ENCODE measurements at places on chromosomes 7 and 10. TPM values are rescaled to one million over a fixed set of nuclear protein-coding genes. Genes with fewer than 3 reads are reported as not detected.

CCSER2 gene
- polyA plus RNA-seq: 35.9 TPM

FEZF1 gene
- polyA plus RNA-seq: not detected

TMEM236 gene
- polyA plus RNA-seq: 0.38 TPM

GSTO2 gene
- polyA plus RNA-seq: 2.9 TPM

FKBP6 gene
- 0.20 TPM for polyA plus RNA-seq

PRSS2 gene
- polyA plus RNA-seq: not detected

FGFBP3 gene
- polyA plus RNA-seq: 2.2 TPM

- no peaks in the 10 kb centered on the region for H3K36me3 ChIP-seq
- H3K27me3 ChIP-seq: no peaks in the 10 kb centered on the region
- no peaks in the 10 kb centered on the region for H3K4me1 ChIP-seq
- no peak for DNase-seq
- no peak overlapping the region for H3K4me3 ChIP-seq
These were observed 183.0 kb upstream of the PRSS1 start for GRCh38 chr7:142566271-142566670.

GRCh38 chr10:101867931-101868330 lies 24.3 kb upstream of the KCNIP2 start:
- no peak overlapping the region for H3K27ac ChIP-seq
- no peak overlapping the region for H3K4me3 ChIP-seq
- no peaks in the 10 kb centered on the region for H3K27me3 ChIP-seq
- DNase-seq: peak; percentile 34
- no peaks in the 10 kb centered on the region for H3K36me3 ChIP-seq

GRCh38 chr7:73740771-73741170 lies 2.2 kb upstream of the ABHD11 start:
- H3K36me3 ChIP-seq: peaks cover 15% of the 10 kb centered on the region
- H3K4me1 ChIP-seq: peaks cover 34% of the 10 kb centered on the region
- H3K4me3 ChIP-seq: no peak overlapping the region
- no peak overlapping the region for H3K27ac ChIP-seq

DNA sequence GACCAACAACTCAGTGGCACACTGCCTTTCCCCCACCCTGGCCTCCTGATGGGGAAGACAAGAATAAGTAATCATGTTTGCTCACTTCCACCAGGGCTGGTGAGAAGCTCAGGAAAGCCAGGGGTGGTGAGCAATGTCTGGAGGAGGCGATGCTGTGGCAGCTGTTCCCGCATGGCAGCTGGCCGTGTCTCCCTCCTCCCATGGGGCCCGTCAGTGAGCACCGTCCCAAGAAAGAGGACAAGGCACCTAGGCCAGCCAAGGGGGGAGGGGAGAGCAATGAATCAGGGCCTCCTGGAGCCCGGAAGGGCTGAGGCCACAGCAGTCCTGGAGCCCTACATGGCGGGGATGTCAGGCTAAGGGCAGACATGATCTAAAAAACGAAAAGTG lies 69.2 kb upstream of the INSIG1 start:
- H3K4me1 ChIP-seq: peaks cover 64% of the 10 kb centered on the region
- peak overlapping the region; percentile 94 for H3K27ac ChIP-seq
- H3K27me3 ChIP-seq: peaks cover 4% of the 10 kb centered on the region
- no peak for DNase-seq
- H3K36me3 ChIP-seq: no peaks in the 10 kb centered on the region

DNA sequence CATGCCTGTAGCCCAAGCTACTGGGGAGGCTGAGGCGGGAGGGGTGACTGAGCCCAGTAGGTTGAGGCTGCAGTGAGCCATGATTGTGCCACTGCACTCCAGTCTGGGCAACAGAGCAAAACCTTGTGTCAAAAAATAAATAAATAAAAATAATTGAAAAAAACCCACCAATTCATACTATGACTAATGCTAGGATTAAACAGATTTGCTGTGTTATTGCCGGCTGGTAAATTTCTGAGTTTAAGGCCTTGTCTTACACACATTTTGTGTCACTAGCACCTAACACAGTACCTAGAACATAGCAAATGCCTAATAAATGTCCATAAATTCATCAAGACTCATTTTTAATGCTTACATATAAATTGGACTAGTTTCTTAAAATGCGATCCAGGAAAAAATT lies 8.7 kb downstream of the ESYT2 start:
- no peaks in the 10 kb centered on the region for H3K36me3 ChIP-seq
- H3K27me3 ChIP-seq: no peaks in the 10 kb centered on the region
- H3K4me1 ChIP-seq: peaks cover 32% of the 10 kb centered on the region
- no peak for DNase-seq

GRCh38 chr10:125462845-125463244 lies 220.1 kb downstream of the TEX36 start:
- no peak for DNase-seq
- H3K4me3 ChIP-seq: no peak overlapping the region
- H3K4me1 ChIP-seq: no peaks in the 10 kb centered on the region
- H3K27me3 ChIP-seq: peaks cover 2% of the 10 kb centered on the region
- H3K36me3 ChIP-seq: no peaks in the 10 kb centered on the region

GRCh38 chr7:16661924-16662323 lies 15.9 kb downstream of the BZW2 start:
- peaks cover 6% of the 10 kb centered on the region for H3K4me1 ChIP-seq
- peak; percentile 61 for DNase-seq
- peaks cover 6% of the 10 kb centered on the region for H3K36me3 ChIP-seq
- H3K4me3 ChIP-seq: no peak overlapping the region

DNA sequence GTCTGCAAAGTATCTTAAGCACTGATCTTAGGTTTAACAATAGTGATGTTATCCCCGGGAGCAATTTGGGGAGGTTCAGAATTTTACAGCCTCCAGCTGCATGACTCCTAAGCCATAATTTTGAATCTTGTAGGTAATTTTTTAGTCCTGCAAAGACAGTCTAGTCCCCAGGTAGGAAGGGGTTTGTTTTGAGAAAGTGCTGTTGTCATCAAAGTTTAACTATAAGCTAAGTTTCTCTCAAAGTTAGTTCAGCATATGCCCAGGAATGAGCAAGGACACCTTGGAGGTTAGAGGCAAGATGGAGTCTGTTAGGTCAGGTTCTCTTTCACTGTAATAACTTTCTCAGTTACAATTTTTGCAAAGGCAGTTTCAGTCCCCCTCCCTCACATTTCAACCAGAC lies 79.0 kb upstream of the LRGUK start:
- H3K36me3 ChIP-seq: no peaks in the 10 kb centered on the region
- no peak overlapping the region for H3K4me3 ChIP-seq
- DNase-seq: no peak
- H3K4me1 ChIP-seq: no peaks in the 10 kb centered on the region

- no peak for DNase-seq
- H3K4me1 ChIP-seq: peaks cover 2% of the 10 kb centered on the region
- no peaks in the 10 kb centered on the region for H3K27me3 ChIP-seq
- H3K36me3 ChIP-seq: no peaks in the 10 kb centered on the region
- H3K4me3 ChIP-seq: no peak overlapping the region
- no peak overlapping the region for H3K27ac ChIP-seq
These were observed 354.8 kb downstream of the CXCL12 start for GRCh38 chr10:44030132-44030531.

- H3K27me3 ChIP-seq: no peaks in the 10 kb centered on the region
- H3K4me3 ChIP-seq: no peak overlapping the region
- H3K27ac ChIP-seq: no peak overlapping the region
- DNase-seq: no peak
These were observed 31.3 kb downstream of the CH25H start for GRCh38 chr10:89175816-89176215.

DNA sequence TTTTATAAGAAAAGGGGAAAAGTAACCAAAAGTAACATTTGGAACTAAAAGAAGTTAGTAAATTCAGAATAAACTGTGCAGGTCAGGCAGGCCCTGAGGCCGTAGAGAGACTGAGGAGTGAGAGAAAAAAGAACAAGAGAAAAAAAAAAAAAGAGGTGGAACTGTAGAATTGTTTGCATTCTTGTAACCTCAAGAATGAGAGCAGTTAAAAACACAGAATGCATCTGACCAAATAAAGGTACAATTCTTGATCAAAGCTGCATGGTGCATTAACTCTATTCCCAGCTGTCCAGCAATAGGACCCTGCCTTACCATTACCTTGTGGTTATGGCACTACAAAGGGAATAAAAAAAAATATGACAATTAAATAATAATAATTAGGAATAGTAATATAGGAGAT lies 170.1 kb upstream of the SEMA3A start:
- H3K27me3 ChIP-seq: no peaks in the 10 kb centered on the region
- no peak for DNase-seq
- no peak overlapping the region for H3K4me3 ChIP-seq
- no peaks in the 10 kb centered on the region for H3K4me1 ChIP-seq
- no peak overlapping the region for H3K27ac ChIP-seq
- H3K36me3 ChIP-seq: no peaks in the 10 kb centered on the region

DNA sequence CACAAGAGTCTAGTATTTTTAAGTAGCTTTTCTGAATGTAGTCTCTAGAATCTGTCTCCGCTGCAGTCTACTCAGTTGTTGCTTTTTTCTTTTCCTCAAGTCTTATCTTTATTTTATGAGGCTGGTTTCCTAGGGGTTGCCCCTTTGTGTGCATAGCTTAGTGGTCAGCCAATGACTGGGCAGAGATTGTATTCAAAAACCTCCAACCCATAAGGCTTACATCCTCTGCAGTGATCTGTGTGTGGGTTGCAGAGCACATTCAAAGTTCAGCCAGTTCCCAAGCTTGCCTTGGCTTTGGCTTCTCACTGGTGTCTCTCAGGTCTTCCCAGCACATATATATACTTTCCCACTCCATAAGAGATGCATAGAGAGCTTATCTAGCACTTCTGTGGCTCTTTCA lies 160.0 kb upstream of the TCF7L2 start:
- H3K36me3 ChIP-seq: no peaks in the 10 kb centered on the region
- no peak overlapping the region for H3K27ac ChIP-seq
- no peak for DNase-seq
- H3K27me3 ChIP-seq: no peaks in the 10 kb centered on the region
- no peak overlapping the region for H3K4me3 ChIP-seq

GRCh38 chr10:119597405-119598186 lies 832 bp upstream of the TIAL1 start:
- H3K27ac ChIP-seq: peak overlapping the region; percentile 100
- H3K4me1 ChIP-seq: peaks cover 13% of the 10 kb centered on the region
- H3K4me3 ChIP-seq: peak overlapping the region; percentile 95
- no peaks in the 10 kb centered on the region for H3K36me3 ChIP-seq

DNA sequence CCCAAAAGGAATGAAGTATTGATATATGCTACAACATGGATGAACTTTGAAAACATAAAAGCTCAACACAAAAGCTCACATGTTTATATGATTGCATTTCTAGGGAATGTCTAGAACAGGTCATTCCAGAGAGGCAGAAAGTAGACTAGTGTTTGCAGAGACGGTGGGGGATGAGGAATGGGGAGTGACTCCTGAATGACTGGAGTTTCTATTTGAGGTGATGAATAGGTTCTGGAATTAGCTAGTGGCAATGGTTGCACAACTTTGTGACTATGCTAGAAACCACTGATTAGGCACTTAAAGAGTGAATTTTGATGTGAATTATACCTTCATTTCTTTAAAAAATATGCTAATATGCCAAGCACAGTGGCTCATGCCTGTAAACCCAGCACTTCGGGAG lies 6.9 kb downstream of the KPNA7 start:
- no peak for DNase-seq
- no peaks in the 10 kb centered on the region for H3K27me3 ChIP-seq

- no peak overlapping the region for H3K27ac ChIP-seq
- DNase-seq: no peak
- no peaks in the 10 kb centered on the region for H3K27me3 ChIP-seq
- peaks cover 4% of the 10 kb centered on the region for H3K4me1 ChIP-seq
- no peak overlapping the region for H3K4me3 ChIP-seq
- peaks cover 27% of the 10 kb centered on the region for H3K36me3 ChIP-seq
These were observed 135.0 kb upstream of the PDLIM1 start for GRCh38 chr10:95425592-95426465.

DNA sequence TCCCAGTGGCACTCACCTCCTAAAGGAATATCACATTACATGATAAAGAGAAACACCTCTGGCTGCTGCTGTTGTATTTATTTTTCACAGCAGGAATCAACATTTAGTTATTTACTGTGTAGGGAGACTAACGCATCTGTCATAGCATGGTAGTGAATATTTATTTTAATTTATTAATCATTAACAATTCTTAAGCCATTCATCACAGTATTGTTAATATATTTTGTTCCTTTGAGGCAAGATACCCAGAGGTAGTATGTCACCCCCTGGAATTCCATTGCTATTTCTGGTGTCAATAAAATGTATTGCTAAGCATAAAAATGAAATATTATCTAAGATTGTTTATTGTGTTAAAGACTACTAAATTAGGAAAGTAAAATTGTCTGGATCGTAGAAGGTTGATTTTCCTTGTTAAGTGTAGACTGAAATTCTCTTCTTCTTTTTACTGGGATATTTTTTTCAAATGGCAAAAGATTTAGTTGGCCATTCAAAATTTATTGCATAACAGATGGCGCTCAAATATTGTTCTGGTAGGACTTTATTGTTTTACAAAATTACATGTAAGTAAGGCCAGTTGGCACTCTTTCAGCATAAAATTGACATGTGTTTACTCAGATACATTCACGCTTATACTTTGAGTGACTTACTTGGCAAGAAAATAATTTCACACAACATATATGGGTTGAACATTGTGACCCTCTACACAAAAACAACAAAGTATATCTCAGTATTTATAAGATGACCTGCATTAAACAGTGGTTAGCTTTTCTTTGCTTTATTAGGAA lies 1358.7 kb upstream of the SORCS1 start:
- no peaks in the 10 kb centered on the region for H3K27me3 ChIP-seq
- H3K36me3 ChIP-seq: no peaks in the 10 kb centered on the region
- no peak overlapping the region for H3K4me3 ChIP-seq
- no peaks in the 10 kb centered on the region for H3K4me1 ChIP-seq

DNA sequence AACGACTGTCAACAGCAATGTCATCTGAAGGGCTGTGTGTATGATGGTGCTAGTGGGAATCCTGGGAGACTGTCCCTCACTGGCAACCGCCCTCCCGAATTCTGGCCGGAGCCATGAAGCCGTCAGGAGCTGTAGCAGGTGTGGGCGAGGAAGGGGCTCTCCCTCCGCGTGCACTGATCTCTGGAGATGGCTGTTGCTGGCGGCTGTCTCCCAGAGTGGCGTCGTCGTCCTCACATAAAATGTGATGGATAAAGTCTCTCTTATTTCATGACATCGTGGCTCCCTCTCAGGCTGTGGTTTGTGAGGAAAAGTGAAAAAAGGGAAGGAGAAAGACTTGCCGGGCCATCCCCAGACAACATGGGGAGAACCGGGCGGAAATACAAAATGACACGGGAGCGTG lies 216.5 kb downstream of the DNAJB6 start:
- no peaks in the 10 kb centered on the region for H3K4me1 ChIP-seq
- H3K4me3 ChIP-seq: no peak overlapping the region
- no peaks in the 10 kb centered on the region for H3K27me3 ChIP-seq
- H3K36me3 ChIP-seq: peaks cover 2% of the 10 kb centered on the region

DNA sequence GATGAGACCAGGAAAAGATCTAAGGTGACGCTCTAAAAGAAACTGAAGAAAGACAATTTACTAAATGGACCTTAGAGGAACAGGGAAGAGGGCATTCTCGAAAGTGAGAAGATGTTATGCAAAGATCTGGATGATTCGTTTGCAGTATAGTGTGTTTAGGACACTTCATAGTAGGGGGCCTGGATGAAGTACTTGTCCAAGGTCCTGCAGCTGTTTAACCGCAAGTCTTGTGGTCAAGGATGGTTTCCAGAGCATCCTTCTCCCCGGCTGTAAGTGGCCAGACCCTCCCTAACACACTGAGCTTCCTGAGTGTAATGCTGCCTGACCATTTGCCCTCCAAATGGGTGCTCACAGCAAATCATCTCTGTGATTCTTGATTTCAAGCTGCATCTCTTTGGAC lies 101.6 kb downstream of the XPNPEP1 start:
- H3K27me3 ChIP-seq: no peaks in the 10 kb centered on the region
- no peaks in the 10 kb centered on the region for H3K4me1 ChIP-seq
- no peak for DNase-seq
- no peaks in the 10 kb centered on the region for H3K36me3 ChIP-seq
- no peak overlapping the region for H3K4me3 ChIP-seq

- DNase-seq: peak; percentile 41
- H3K27ac ChIP-seq: peak overlapping the region; percentile 79
- H3K4me3 ChIP-seq: no peak overlapping the region
- no peaks in the 10 kb centered on the region for H3K4me1 ChIP-seq
- no peaks in the 10 kb centered on the region for H3K36me3 ChIP-seq
These were observed 145.0 kb upstream of the YAE1 start for GRCh38 chr7:39421251-39421650.

Measured in muscle of leg (tissue), 16 donors.